ENCODE measurements at places on chromosomes 7 and 10.

DNA sequence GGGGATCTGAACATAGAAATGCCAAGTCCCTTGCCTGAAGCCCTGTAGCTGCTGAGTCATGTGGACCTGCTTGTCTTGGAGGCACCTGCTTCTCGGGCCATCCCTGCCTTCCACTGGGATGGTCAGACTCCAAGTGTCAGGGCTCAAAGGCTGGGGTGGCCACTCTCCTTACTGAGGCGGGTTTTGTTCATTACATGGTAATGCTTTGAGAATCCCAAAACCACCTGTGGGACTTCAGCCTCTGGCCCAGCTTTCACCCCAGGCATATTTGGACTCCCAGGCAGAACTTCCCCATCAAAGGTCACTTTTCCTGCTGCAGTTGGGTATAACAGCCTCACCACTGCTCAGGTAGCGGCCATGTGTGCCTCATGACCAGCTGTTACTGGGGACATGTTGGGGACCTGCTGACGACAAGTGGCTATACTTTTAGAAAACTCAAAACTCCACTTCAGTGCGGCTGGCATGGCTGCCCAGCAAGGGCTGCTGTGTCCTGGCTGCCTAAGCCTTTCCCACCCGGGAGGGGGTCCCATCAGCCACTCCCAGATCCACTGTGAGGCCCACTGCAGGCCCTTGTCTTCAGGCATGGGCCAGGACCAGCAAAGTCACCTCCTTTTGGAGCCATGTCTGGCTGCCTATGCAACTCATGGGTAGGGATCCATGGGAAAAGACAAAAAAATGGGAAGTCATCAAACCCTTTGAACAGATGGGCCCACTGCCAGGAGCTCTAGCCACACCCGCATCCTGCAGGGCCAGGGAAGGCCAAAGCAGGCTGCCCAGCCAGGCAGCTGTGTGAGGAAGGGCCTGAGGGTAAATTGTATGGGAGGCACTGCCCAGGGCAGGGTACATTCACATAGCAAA is 96.7 kb downstream of the ARHGAP22 start:
- no peak for DNase-seq

DNA sequence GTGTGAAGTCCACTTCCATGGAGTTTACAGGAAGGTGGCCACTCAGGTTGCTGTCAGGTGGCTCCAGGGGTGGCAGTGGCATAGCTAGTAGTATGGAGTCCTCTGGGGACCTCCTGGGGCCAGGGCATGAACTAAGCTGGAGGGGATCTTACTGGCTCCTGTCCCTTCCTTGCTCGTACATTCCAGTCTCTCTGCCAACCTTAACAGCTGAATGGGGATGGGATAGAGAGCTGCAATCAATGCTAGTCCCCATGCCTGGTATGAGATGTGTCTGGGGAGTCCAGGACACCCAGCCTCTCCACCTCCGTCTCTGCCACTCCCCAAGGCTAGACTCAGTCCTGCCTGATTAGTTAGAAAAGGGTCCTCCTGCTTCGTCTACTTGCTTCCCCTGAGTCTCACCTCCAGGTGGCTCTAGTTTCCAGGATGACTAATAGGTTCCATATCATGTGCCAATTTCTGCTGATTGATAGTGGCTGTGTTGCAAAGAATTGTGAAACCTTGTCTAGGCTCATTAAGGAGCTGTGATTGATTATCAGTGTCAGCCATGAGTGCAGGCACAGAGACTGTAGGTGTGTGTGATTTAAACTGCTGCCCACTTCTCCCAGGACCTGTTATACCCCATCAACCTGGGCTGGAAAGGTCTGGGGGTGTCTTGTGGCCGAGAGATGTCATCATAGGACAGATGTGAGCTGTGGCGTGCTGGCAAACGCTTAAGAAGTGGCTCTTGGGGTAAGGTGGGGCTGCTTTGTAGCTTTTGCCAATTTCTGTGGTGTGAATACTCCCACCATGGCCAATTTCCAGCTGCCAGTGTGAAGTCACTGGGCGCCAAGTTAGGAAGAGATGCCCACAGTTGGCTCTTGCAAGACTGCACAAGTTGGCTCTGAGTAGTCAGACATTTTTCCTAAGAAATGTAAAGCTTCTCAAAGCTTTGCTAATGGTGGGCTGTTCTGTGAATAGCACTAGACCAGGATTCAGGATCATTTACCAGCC is 59.8 kb downstream of the COL13A1 start:
- DNase-seq, result no peak

GRCh38 chr7:56092789-56093531 is at the start of gene PHKG1:
PHKG1 (minus strand) TSS chr7:56092952; CDS start chr7:56088941, 4,011 bp downstream.
- no peak for DNase-seq

GRCh38 chr10:129730272-129730992 is 233.6 kb downstream of the EBF3 start:
- no peak for DNase-seq

- no peak for DNase-seq
Observed at GRCh38 chr7:138903186-138903820, 77.9 kb downstream of the KIAA1549 start.

Data from NCI-H1930 (cell line).